ENCODE measurements at places on chromosomes 5 and 9.

DNA sequence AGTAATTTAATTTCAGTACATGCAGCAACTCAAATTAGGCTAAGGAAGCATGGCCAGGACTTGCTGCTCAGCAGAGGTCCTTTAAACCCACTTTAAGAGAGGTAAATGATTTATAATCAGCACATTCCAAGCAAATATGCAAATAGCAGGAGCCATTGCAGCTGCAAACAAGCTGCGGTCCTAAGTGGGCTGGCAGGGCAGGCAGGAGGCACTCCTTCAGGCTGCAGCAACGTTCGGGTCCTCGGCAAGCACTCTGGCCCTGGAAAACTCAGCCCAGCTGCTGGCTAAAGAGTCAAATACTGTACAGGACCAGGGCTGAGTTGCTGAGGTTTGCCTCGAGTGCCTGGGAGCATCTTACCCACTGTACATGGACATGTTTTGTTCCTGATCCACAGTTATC is 126.9 kb downstream of the FSTL4 start:
- DNase-seq, result no peak

DNA sequence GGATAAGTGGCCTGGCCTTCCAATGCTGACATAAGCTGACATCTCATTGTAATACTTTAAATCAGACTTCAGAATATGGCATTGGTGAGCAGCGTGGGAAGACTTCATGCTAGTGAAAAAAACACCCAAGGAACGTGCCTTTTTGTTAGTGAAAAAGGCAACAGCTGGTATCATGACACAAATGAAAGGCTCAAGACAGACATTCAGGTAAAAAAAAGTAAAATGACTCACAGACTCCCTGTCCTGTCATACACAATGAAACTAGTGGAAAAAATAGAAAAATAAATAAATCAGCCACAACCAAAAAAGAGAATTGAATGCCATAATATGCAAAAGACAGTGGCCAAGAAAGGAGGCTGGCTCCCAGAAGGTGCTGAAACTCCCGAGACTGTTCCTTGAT is 24.4 kb upstream of the PPP1R2B start:
- DNase-seq, result no peak

DNA sequence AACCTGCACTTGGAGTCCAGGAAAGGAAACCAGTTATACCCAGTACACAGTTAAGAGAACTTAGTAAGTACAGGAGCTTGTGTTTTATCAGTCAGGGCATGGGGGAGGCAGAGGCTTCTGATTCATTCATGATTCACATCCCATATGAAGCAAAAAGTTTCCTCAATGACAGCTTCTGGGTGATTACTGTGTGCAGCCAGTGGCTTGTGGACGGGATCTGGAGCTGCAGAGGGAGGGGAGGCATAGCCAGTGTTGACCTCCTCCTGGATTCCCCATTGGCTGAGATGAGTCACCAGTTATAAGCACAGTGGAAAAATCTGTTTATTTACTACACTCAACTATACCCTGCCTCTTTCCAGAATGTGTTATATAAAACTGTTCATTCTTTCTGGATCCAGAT is 17.7 kb downstream of the IL31RA start:
- no peak for DNase-seq

- DNase-seq, result no peak
These were observed 39.8 kb downstream of the EMB start for GRCh38 chr5:50401336-50401735.

GRCh38 chr9:110029429-110029955 is 178.5 kb downstream of the C9orf152 start:
- no peak for DNase-seq

- no peak for DNase-seq
These were observed 24.0 kb downstream of the LIX1 start for GRCh38 chr5:97118261-97119006.

- DNase-seq, result no peak
These were observed 533.4 kb downstream of the PTPRD start for GRCh38 chr9:10079284-10079964.

GRCh38 chr5:179749857-179750508 is 17.4 kb downstream of the MAML1 start:
- no peak for DNase-seq

DNA sequence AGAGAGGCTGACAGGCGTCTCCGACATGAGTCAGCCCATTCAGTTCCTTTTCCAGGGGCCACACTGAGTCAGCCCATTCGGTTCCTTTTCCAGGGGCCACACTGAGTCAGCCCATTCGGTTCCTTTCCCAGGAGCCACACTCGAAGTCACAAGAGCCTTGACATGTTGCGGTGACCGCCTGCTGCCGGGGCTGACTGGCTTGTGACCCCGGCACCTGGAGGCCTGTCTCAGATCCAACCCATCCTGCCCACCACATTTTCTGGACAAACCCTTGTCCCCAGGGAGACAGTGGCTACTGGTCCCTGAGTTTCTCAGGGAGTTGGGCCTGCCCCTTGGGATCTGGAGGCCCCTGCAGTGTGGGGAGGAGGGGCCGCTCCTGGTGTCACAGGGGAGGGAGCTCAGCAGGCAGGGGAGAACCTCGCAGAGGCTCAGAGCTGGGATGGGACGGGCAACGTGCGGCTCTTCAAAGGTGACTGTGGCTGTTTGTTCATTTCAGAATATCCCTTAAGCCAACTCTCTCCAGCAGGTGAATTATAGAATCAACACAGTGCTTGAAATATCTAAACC is 40.5 kb upstream of the LPCAT1 start:
- no peak for DNase-seq

DNA sequence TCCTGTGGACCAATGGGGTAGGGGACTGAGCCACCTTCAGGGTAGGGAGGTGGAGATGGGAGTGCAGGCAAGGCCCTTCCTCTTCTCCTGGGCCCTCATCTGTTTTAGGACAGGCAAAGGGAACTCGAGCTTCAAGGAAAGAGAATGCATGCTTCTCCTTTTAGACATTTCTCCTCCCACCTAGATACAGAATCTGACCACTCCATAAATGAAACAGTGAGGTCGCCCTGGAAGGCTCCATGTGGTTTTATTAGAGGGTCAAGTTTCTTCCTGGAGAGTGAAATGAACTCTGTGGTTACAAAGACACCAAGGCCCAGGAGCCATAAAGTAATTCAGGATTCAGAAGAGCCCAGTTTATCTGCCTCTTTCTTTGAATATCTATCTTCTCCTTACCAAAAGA is 14.9 kb downstream of the LHFPL2 start:
- no peak for DNase-seq

DNA sequence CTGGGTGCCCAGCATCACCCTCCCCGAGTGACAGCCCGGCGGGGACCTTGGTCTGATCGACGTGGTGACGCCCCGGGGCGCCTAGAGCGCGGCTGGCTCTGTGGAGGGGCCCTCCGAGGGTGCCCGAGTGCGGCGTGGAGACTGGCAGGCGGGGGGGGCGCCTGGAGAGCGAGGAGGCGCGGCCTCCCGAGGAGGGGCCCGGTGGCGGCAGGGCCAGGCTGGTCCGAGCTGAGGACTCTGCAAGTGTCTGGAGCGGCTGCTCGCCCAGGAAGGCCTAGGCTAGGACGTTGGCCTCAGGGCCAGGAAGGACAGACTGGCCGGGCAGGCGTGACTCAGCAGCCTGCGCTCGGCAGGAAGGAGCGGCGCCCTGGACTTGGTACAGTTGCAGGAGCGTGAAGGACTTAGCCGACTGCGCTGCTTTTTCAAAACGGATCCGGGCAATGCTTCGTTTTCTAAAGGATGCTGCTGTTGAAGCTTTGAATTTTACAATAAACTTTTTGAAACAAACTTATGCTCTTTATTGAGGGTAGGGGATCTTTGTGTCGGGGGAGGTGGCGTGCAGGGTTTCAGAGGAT is 1.3 kb downstream of the GADD45G start:
- peak; percentile 16 for DNase-seq

DNA sequence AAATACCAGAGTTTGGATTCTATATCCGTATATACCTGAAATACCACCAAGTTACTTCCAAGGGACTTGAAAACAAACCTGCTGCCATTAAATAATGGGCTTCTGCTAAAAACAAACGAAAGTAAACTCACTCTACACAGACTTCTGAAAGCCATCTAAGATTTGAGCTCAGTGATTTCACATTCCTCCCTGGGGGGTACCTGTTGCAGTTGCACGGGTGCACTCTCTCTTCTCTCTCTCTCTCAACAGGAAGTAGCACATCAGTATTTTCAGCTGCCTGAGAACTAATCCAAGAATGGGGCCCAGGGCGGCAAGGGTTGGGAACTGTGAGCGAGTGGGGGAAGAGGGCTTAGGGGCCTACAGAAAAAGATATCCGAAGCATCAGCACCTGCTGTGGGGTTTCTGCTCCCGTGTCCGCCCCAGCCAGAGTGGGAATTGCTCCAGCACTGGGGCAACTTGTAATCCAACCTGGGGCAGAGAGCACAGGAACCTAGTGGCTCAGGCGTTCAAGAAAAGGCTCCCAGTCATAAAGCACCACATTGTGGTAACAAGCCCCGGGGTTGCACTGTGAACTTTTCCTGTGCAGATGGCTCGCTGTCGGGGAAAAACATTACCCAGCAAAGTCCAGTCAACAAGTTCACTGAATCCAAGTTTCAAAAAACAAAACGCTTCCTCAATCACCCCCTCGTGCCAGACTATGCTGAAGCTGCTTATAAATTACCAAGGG is 99.8 kb downstream of the EFNA5 start:
- no peak for DNase-seq

- DNase-seq, result no peak
These were observed 171.4 kb downstream of the SGCD start for GRCh38 chr5:156498226-156498980.

- no peak for DNase-seq
These were observed 134.5 kb downstream of the NFIB start for GRCh38 chr9:14179449-14179848.

DNA sequence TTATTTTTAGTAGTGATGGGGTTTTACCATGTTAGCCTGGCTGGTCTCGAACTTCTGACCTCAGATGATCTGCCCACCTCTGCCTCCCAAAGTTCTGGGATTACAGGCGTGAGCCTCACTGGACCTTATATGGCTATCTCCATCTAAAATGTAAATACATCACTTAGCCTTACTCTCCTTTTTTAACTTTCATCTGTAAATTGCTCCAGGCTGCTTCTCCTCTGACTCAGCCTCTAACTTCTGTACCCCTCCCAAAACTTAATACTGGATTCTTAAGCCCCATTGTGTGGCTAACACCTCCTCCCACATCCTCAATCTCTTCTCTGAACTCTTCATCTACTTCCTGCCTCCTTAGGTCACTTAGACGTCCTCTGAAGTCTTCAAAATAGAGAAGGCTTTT is 4.0 kb downstream of the SNX30 start:
- DNase-seq, result peak; percentile 4

DNA sequence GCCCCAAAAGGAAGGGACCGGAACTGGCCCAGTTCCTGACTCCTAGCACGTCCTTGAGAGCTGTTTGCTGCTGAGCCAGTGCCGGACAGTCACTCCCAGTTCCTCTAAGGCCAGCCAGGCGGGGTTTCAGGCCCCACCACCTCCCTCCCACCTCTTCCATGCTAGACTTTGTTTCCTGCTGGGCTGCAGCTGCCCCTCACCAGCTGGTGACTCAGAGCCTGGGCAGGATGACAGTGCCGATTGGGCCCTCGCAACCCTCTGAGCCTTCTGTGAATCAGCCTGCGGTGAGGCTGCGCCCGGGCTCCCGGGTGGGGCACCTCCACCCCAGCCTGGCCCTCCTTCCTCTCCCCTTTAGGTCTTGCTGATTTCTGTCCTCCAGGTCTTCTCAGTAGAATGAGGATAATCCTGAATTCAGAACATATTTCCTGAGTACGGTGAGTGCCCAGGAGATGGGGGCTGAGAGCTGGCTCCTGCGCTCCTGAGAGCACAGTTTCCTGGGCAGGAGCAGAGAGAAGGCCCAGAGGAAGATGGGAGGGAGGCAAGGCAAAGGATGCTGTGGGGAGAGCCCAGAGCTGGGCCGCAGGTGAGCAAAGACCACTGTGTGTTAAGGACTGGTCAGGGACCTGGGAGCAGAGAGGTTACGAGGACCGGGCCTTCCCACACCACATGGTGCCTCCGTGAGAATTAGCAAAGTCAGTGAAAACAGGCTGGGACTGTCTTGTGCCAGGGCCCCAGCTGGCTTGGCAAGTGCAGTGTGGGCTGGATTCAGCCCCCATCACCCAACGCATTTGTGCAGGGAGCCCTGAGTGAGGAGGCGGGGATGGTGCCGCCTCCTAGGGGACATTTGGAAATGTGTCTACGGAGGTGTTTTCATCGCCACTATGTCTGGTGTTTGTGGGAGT is 32.9 kb upstream of the STXBP1 start:
- DNase-seq, result no peak

- no peak for DNase-seq
These were observed 133.0 kb upstream of the STK32A start for GRCh38 chr5:147101659-147102369.

GRCh38 chr5:150412319-150413175 is at the start of gene CD74:
CD74 (minus strand) TSS chr5:150412910; CDS start chr5:150412749, 161 bp downstream.
- DNase-seq, result peak; percentile 89

- no peak for DNase-seq
These were observed 369 bp downstream of the OCLN start for GRCh38 chr5:69492923-69493395.

GRCh38 chr5:6587171-6587570 is 45.7 kb downstream of the NSUN2 start:
- DNase-seq, result no peak

DNA sequence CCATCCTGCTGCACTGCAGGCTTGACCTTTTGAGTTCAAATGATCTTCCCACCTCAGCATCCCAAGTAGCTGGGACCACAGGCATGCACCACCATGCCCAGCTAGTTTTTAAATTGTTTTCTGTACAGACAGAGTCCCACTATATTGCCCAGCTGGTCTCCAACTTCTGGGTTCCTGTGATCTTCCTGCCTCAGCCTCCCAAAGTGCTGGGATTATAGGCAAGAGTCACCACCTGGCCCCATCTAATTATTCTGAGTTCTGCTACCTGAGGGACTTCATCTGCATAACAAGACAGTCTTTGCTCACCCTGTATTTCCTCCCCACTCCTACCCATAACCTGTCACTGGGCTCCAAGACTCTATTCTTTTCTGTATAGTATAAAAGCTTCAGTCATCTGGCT is 54.6 kb upstream of the CEMIP2 start:
- no peak for DNase-seq

GRCh38 chr9:136087741-136088480 is 7.2 kb downstream of the NACC2 start:
- DNase-seq, result no peak

DNA sequence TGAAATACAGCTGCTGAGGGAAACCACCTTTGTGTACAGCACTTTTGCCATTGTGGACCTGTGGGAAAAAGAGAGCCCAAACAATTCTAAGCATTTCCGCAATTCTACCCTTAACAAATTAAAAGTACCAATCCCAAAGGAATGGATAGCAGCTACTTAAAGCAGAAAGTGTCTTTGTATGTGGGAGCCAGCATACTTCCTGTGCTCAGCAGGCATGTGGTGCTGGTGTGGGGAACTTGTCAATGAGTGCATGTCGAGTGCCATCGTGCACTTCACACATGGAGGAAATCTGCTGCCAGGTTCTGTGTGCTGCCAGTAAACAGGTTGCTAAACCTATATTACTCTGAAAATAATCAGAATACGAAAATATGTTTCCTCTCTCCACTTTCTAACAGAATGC is 399.0 kb downstream of the LRRC70 start:
- DNase-seq, result no peak

Data from T follicular helper cell (primary cell).